ENCODE measurements at places on chromosomes 4 and X.

DNA sequence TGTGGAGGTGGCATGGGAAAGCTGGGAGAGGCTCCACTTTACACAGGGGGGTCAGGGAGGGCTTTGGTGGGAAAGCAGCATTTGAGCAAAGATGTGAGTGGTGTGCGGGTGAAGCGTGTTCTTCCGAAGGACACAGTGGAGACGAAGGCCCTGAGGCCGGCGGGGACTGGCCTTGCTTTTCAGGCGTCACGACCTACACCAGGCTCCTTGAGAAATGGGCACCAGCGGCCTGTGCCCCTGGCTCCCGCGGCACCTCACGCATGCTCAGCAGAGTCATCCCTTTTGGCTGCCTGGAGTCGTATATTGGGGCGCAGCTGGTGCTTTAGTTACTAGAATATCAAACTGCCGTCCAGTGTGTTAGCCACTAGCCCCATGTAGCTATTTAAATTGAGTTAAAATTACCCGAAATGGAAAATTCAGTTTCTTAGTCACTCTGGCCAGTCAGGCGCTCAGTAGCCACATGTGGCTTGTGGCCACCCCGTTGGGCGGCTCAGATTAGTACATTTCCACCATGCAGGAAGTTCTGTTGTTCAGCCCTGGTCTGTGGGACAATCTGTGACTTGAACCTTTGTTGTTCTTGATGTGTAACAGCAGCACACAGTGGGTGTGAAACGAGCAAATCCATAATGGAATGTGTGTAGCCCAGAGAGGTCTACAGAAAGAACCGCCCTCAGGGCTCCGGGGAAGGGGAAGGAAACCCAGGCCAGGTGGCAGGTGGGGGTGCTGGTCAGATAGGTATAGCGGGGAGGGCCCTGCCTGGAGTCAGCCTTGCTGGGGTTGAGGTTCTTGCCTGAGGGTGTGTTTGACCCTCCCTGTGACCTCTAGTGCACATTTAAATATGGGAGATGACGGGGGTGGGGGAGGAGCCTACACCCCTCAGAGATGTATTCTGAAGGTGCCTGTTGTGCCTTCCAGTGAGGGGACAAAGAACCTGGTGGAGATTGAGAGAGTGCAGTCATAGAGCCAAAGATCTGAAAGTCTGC is 30.4 kb downstream of the TBC1D14 start:
- no peak for DNase-seq

DNA sequence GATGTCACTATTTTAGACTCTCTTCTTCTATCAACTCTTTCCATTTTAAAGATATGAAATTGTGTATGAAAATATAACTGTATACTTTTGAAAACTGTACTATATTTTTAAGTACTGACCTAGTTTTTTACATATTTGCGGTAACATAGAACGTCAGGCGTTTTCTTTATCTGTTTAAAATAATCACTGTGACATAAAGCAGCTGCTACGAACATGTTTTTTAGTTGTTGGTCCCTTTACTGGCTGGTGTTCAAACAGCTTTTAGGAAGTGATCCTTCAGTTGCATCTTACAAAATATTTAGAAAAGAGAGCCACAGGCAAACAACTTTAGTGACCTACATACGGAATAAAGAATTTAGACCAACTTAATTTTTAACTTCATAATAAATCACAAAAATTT is 73.1 kb downstream of the METTL14 start:
- DNase-seq = no peak

DNA sequence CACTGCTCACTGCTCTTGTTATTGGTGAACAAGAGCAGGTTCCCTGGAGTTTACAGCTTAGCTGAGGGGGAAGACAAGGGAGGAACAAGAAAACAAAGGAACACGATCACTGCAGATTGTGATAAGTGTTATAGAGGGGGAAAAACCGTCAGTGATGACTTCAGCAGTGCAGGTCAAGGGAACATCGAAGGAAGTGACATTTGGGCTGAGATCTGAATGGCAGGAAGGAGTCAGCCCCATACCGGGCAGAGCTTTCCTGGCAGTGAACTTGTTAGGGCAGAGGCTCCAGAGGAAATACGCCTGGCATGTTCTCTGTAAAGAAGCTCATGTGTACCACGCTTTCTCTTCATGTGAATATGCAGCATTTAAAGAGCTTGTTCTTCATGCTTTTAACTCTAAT is 78.1 kb downstream of the LDB2 start:
- DNase-seq = no peak

DNA sequence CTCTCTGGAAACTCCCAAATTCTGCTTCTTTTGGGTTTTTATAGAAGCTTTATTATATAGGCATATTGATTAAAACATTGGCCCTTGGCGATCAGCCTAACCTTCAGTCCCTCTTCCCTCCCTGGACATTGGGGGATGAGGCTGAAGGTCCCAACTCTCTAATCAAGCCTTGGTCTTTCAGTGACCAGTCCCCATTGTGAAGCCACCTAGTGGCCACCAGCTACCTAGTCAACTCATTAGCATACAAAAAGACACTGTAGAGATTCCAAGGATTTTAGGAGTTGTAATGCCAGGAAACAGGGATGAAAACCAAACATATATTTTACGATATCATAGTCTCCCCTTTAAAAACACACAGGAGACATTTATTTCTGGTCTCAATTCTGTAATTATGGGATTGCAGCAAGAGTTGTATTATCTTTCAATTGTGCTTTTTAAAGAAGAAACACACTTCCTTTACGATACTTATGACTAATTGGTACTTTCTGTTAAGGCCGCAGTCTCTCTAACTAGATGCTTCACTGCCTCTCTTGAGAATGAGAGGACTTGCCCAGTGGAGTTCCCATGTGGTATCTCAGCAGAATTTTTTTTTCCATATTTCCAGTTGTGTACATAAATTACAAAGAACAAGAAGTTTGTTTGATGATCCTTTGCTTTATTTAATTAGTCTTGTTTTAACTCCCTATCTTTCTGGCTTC is 58.2 kb downstream of the WDR17 start:
- no peak for DNase-seq

GRCh38 chrX:45596188-45596808 is 395.6 kb upstream of the DIPK2B start:
- no peak for DNase-seq

DNA sequence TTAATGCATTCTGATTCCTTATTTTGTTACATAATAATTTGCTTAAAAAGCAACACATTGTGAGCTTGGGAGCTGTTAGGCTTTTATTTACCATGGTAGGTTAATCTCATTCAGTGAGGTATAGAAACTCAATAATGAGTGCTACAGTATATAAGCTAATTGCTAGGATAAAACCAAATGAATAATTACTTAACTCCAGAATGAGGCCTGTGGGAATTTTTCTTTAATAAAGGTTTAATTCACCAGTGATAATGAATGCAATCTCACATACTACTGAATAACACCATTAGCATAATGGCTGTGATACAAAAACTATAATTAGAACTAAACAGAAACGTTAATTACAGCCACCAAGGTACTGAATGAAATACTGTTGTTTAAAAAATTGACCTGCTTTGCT is 326.3 kb downstream of the IQCM start:
- DNase-seq = no peak

- no peak for DNase-seq
Observed at GRCh38 chr4:70863099-70863790, 23.6 kb upstream of the GRSF1 start.

DNA sequence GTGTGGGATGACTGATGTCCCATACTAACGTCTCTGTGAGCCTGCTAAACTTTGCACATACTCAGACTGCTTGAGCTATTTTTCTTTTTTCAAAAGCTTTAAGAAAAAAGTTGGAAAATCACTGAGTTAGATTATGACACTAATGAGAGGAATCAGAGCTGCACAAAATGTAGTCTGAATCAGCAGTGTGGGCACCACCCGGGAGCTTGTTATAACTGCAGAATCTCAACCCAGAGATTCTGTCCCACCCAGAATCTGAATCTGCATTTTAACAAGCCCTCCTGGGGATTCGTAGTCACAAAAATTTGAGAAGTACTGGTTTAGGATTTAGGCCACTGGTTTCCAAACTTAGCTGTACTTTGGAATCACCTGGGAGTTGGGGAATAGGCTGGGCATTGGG is 102.1 kb upstream of the MID1IP1 start:
- DNase-seq = no peak

DNA sequence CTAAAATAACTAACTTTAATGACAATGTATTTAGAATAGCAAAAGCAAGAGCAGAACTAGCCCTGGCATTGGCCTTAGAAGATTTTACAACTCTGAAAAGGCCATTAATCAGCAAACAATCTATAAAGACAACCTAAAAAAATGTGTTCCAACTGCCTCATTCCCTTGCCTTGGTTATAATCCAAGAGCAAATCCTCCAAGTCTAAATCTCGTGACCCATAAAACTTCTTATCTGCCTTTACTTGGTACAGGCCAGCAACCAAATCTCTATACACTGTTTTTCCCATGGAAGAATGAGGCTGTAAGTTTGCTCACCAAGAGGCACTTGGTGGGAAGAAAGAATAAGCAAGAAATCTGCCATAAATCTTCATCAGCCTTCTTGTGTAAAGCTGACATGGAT is 175.3 kb upstream of the MID1 start:
- no peak for DNase-seq

DNA sequence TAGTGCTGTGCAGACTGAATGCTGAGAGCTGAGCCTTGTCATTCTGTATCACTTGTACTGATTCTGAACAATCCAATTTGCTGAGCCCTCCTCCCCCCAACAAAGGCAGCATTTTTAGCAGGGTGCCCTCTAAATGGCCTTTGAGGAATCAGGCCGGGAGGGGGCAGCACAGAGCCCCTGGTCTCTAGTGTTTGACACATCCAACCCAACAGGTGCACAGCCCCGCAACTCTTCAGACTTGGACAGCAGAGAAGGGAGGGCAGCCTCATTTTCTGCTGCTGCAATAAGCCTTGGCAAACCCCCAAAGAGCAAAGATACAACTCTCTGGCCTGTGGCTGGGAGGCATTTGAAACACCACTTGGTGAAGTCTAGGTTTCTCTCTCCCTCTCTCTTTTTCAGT is 3.4 kb downstream of the ATP1B4 start:
- no peak for DNase-seq

DNA sequence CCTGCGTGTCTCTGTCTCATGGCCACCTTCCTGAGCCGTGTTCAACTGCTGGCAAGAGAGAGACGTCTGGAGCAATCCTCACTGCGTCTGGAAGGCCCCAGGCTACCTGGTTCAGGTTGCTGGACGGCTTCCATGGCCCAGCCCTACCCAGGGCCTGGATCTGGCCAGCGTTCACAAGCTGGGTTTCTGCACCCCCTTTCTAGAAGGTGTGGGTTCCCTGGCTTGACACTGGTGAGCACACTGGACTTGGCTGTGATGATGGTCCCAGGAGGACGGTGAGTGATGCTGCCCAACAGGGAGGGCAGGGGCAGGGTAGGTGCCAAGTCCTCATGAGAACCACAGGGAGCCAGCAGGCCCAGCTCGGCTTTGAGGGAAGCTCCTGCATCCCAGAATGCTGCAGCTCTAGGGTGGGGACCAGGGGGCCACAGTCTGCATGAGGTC is 63.4 kb downstream of the HTRA3 start:
- DNase-seq = no peak

GRCh38 chrX:123830309-123830708 is 29.5 kb upstream of the XIAP start:
- DNase-seq = peak; percentile 81

DNA sequence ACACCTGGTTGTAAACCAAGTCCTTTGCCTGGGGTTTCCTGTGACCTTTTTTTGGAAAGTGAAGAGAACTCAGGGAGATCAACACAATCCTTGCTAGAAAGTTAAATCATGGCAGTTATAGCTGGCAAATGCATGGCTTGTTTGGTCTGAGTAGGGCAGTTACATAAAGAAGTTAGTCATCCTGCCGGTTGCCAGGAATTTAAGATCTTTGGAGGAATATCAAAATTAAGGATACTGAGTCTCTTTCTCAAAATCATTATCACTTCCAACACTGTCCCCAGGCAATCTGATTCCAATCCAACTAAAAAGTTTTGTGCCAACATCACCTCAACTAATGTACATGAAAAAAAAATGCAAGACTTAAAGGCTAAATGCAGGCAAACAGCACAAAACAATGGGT is 40.3 kb downstream of the C4orf54 start:
- DNase-seq = no peak

DNA sequence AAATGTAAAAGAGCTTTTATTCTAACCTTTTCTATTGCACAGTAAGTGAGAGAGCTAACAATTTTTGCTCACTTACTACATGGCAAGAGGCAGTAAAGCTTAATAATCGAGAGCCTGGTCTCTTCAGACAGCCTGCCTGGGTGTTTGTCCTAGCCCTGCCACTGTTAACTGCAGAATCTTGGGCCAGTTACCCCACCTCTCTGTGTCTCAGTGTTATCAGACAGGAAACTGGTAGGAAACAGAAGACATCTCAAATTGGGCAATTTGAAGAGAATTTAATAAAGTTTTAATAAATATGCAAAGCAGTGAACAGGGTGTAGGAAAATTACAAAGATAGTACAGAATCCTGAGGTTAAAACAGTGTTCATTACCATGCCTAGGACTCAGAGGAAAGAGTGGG is 13.4 kb downstream of the STAP1 start:
- no peak for DNase-seq

GRCh38 chr4:56828784-56829535 is 7.5 kb upstream of the SPINK2 start:
- DNase-seq = no peak

DNA sequence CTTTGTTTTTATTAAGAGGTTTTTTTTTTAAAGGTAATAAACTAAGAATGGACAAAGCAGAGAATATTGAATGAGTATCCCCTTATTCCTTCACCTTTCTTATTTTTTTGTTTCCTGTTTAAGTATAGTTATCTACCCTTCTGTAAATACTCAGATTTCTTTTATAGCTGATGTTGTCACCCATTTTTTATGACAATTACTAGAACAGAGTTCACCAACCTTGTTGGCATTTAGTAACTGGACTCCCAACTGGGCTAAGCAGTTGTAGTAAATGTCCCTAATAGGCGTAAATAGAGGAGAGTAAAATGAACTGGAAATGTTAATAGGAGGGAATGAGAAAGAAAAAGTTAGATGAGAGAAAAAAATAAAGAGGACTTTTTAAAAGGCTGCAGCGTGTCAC is 9.8 kb downstream of the PDLIM5 start:
- no peak for DNase-seq

DNA sequence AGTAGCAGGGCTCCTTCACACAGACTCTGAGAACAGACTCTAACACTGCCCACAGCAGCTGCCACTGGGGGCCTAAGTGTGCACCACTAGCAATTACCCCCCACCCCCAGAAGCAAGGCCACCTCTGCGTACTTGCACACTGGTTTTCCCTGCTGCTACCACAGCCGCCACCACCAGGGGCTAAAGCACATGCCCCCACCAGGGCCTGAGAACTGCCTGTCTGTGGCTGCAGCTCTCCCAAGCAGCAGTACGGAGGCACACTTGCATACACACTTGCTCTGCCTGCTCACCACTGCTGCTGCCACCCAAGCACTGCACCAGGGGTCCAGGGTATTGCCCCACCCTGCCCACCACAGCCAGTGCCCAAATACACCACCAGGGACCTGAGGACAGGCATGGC is 59.6 kb downstream of the SCML2 start:
- no peak for DNase-seq

DNA sequence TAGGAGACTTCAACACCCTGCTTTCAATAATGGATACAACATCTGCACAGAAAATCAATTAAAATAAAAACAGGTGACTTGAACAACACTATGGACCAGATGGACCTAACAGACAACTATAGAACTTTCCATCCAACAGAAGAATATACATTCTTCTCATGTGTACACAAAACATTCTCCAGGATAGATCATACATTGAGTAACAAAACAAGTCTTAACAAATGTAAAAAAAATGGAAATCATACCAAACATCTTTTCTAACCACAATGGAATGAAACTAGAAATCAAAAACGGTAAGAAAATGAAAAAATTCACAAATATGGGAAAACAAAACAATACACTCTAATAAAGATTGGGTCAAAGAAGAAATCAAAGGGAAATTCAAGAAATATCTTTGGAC is 24.7 kb downstream of the CYP2U1 start:
- no peak for DNase-seq

Measured in A549 (cell line).